ENCODE measurements at places on chromosomes 7 and 10. TPM values are rescaled to one million over a fixed set of nuclear protein-coding genes. Genes with fewer than 3 reads are reported as not detected.

DNA sequence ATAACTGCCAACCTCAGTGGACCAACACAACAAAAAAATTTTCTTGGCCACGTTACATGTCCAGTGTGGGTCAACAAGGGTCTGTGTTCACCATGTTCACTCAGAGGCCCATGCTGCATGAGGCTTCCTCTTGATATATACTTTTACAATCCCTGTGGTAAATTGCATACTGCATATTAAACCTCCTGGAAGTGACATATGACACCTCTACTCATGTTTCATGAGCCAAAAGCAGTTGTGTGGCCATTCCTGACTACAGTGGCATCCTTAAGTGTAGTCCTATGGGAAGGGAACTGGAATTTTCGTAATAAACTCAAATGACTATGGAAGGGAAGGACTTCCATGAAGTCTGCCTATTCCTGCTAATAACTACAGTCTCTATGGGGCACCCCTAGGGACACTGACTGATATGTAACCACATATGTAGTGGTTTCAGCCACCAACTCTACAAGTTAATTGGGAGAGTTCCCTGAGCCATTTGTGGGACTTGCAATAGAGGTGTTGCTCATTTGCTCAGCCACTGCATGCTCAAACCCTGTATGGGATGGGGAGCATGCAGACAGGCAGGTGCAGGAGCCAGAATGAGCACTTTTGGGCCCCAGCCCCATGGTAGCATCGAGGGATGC, 9.7 kb downstream of the DYNC1I1 start:
- H3K4me1 ChIP-seq = no peaks in the 10 kb centered on the region
- no peak overlapping the region for H3K27ac ChIP-seq
- DNase-seq = no peak

DNA sequence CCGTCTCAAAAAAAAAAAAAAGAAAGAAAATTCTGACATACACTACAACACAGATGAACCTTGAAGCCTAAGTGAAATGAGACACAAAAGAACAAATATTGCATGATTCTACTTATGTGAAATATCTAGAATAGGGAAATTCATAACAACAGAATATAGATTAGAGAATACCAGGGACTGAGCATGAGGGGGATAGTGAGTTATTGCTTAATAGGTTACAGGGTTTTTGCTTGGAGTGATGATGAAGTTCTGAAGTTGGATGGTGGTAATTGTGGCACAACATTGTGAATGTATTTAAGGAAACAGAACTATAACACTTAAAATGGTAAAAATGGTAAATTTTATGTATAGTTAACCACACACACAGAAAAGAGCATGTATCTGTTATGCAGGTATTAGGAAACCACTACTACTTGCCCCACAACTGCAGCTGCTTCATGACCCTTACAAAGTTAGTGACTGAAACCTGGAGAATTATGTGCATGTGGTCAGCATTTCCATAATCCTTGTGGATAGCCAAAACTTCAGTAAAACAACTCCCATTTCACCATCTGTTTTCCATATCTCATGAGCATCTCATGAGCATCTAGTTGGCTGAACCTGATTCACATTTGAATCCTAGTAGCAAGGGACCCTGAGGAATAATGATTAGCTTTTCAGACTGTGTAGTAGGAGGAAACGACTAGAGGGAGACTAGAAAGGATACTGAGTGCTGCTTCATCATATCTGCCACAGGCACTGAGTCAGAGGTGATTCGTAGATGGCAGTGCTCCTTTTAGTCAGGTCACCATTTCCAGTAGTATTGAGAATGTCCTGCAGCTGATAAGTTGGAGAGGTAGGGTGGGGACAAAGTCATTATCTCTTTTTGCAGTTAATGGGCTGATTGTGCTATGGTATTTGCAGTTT, 26.3 kb downstream of the SAMD8 start:
- H3K27ac ChIP-seq = peak overlapping the region; percentile 34
- no peak overlapping the region for H3K4me3 ChIP-seq
- DNase-seq = no peak
- no peaks in the 10 kb centered on the region for H3K36me3 ChIP-seq

DNA sequence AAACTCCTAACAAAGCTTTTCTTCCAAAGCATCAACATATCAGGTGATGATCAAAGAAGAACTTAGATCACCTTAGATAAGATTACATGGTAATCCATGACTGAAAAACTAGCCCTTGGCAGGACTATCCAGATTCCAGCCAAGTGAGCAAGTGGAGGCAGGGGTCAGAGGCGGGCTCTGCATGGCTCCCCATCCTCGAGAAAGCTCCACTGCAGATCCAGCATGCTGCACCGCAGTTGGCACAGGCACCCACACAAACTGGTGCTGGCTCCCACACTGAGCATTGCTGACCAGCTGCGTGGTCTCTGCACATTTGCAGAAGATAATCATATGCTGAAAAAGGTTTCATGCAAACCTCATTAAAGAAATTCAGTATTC, 10.1 kb downstream of the PSAP start:
- peaks cover 56% of the 10 kb centered on the region for H3K4me1 ChIP-seq
- peaks cover 6% of the 10 kb centered on the region for H3K36me3 ChIP-seq
- H3K4me3 ChIP-seq = no peak overlapping the region
- no peaks in the 10 kb centered on the region for H3K27me3 ChIP-seq
- H3K27ac ChIP-seq = no peak overlapping the region

DNA sequence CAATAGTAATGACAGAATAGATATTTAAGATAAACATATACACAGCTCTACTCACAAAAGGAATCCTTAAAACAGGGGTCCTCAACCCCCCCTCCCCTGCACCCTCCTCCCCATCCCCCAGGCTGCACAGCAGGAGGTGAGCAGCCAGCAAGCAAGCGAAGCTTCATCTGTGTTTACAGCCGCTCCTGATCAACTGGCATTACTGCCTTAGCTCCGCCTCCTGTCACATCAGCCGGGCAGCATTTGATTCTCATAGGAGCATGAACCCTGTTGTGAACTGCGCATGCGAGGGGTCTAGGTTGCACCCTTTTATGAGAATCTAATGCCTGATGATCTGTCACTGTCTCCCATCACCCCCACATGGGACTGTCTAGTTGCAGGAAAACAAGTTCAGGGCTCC, 65.5 kb downstream of the SMURF1 start:
- no peak overlapping the region for H3K4me3 ChIP-seq
- H3K4me1 ChIP-seq = peaks cover 31% of the 10 kb centered on the region
- H3K36me3 ChIP-seq = no peaks in the 10 kb centered on the region
- no peak for DNase-seq
- no peaks in the 10 kb centered on the region for H3K27me3 ChIP-seq
- no peak overlapping the region for H3K27ac ChIP-seq

GRCh38 chr7:143256325-143256724, 6.9 kb upstream of the GSTK1 start:
- DNase-seq = no peak
- H3K27ac ChIP-seq = peak overlapping the region; percentile 92
- no peaks in the 10 kb centered on the region for H3K36me3 ChIP-seq
- peak overlapping the region; percentile 46 for H3K4me3 ChIP-seq
- peaks cover 35% of the 10 kb centered on the region for H3K4me1 ChIP-seq

DNA sequence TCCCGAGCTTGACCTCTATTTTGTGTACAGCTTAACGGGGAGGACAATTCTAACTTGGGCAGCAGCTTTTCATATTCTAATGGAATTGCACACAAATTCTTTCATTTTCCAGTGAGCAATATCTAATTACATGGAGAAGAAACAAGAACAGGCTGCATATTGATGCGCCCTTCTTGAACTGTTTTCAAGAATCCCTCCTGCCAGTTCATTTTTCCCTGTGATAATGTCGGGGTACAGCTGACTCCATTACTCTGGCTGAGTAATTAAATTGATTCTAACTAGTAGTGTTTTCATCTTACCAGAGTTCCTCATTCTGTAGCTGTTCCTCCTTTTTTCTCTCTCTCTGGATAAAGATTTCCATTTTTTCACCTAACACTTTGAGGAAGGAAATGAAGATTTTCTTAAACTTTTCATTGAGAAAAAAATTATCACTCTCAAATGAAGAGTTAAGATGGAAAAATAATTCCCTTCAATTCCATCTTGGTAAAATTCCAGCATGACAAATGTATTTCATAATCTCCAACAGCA, 190.9 kb downstream of the FANK1 start:
- no peak for DNase-seq
- H3K27me3 ChIP-seq = no peaks in the 10 kb centered on the region
- no peaks in the 10 kb centered on the region for H3K36me3 ChIP-seq
- no peak overlapping the region for H3K27ac ChIP-seq

GRCh38 chr10:73991884-73992245, 6.1 kb upstream of the VCL start:
- H3K27ac ChIP-seq = peak overlapping the region; percentile 60
- peaks cover 28% of the 10 kb centered on the region for H3K4me1 ChIP-seq
- no peaks in the 10 kb centered on the region for H3K27me3 ChIP-seq

DNA sequence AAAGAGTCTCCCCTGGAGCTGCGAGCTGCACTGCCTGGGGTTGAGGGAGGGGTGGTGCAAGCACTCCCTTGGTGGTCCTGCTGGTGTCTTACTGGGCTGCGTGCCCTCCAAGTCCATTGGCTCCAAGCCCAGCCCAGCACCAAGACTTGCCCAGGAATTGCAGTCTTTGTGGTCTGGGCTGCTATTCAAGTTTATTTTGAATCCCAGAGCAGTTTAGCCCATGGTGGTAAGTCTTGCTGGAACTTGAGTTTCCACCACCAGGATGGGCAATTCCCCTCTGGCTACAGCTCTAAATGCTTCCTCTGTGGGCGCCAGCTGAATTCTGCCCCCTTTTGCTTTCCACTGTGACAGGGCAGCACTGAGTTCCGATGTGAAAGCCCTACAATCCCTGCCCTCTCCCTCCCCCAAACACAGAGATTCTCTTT, 25.1 kb downstream of the GALNT11 start:
- no peaks in the 10 kb centered on the region for H3K27me3 ChIP-seq
- H3K36me3 ChIP-seq = peaks cover 3% of the 10 kb centered on the region
- no peak for DNase-seq
- no peak overlapping the region for H3K4me3 ChIP-seq

GRCh38 chr7:111043561-111043960, 47.4 kb upstream of the LRRN3 start:
- H3K27ac ChIP-seq = peak overlapping the region; percentile 21
- H3K4me3 ChIP-seq = no peak overlapping the region
- H3K27me3 ChIP-seq = no peaks in the 10 kb centered on the region
- DNase-seq = no peak

- H3K27me3 ChIP-seq = peaks cover 43% of the 10 kb centered on the region
- no peaks in the 10 kb centered on the region for H3K4me1 ChIP-seq
- H3K36me3 ChIP-seq = no peaks in the 10 kb centered on the region
- no peak for DNase-seq
Observed at GRCh38 chr10:104574838-104575237, 66.3 kb upstream of the SORCS3 start.

DNA sequence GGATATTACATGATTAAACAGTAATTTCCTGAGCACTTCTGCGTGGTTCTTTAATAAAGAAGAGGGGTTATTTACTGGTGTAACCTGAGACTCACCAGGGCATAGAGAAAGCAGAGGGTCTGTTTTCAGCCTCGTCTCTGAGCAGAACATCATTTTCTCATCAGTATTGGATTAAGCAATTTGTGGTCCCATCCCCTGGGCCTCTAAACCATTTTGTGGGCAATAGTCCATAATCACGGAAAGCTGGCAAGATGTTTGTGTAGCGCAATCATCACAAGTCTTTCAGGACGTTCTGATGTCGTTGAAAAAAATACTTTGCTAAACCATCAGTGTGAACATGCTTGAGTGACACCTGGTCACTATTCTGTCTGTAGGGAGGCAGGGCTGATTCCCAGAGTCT, 37.1 kb upstream of the SEC61G start:
- H3K4me1 ChIP-seq = peaks cover 2% of the 10 kb centered on the region
- no peak overlapping the region for H3K27ac ChIP-seq
- H3K4me3 ChIP-seq = no peak overlapping the region
- DNase-seq = no peak
- peaks cover 3% of the 10 kb centered on the region for H3K36me3 ChIP-seq
- H3K27me3 ChIP-seq = peaks cover 41% of the 10 kb centered on the region

DNA sequence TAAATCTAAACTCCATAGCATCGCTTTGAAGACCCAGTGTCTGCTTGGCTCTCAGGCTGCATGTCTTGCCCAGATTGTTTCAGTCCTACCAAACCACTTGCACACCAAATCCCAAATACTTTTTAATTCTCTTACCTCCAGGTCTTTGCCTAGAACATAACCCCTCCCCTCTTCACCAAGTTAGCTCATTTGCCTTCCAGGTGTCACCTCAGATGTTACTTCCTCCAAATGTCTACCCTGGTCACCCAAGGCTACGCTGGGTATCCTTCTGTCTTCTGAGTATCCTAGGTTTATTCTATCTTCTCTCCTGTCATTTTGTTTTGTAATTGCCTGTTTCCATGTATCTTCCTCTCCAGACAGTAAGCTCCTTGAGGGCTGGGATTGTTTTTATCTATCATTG, 11.1 kb downstream of the SLC25A28 start:
- H3K27me3 ChIP-seq = no peaks in the 10 kb centered on the region
- no peak overlapping the region for H3K4me3 ChIP-seq
- DNase-seq = no peak
- no peaks in the 10 kb centered on the region for H3K36me3 ChIP-seq

GRCh38 chr7:1986366-1987083, 246.2 kb downstream of the MAD1L1 start:
- H3K4me3 ChIP-seq = peak overlapping the region; percentile 67
- peak overlapping the region; percentile 67 for H3K27ac ChIP-seq
- no peak for DNase-seq
- H3K36me3 ChIP-seq = peaks cover 2% of the 10 kb centered on the region

Gene RPEL1
- not detected for total RNA-seq

DNA sequence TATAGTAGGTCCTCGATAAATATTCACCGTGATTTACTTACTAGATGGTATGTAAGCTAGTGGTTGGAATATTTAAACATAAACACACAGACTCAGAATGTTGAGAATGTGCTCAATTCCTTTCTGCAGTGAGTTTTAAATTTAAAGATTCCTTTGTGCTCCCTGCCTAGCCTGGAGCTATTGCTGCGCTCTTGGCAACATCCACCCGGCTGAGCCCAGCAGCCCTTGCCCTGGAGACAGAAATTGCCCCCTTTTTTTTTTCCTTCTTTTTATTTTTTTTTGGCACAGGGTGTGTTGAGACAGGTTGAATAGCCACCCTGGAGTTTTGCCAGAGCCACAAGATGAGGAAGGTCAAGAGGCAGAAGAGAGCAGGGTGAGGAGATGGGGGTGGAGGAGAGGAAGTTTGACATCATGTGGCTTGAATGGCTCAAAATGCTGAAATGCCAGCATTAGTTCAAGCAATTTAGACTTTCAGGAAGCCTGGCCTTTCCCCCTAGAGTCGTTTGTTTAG, 180.8 kb downstream of the PRKCQ start:
- peaks cover 13% of the 10 kb centered on the region for H3K4me1 ChIP-seq
- no peak for DNase-seq
- no peaks in the 10 kb centered on the region for H3K27me3 ChIP-seq
- no peaks in the 10 kb centered on the region for H3K36me3 ChIP-seq
- peak overlapping the region; percentile 74 for H3K27ac ChIP-seq
- no peak overlapping the region for H3K4me3 ChIP-seq

Gene PDE6C
- total RNA-seq = not detected

GRCh38 chr7:46363688-46364087, 442.6 kb upstream of the IGFBP3 start:
- no peak for DNase-seq
- no peaks in the 10 kb centered on the region for H3K27me3 ChIP-seq
- H3K4me1 ChIP-seq = no peaks in the 10 kb centered on the region
- no peak overlapping the region for H3K27ac ChIP-seq
- H3K36me3 ChIP-seq = no peaks in the 10 kb centered on the region
- no peak overlapping the region for H3K4me3 ChIP-seq

- no peak overlapping the region for H3K27ac ChIP-seq
- H3K4me1 ChIP-seq = peaks cover 6% of the 10 kb centered on the region
- H3K27me3 ChIP-seq = peaks cover 34% of the 10 kb centered on the region
- H3K4me3 ChIP-seq = no peak overlapping the region
- no peak for DNase-seq
Observed at GRCh38 chr10:22501413-22501812, 156.1 kb downstream of the SPAG6 start.

Gene VSTM4
- not detected for total RNA-seq

Data from T-helper 17 cell (primary cell).